SHP77 (cell line): ENCODE measurements at places on chromosomes 4 and X.

GRCh38 chrX:23497919-23498318 lies 163.3 kb downstream of the PTCHD1 start:
- DNase-seq, result no peak

GRCh38 chr4:141905751-141906150 lies 269.4 kb downstream of the IL15 start:
- DNase-seq, result no peak

GRCh38 chr4:42906891-42907759 lies 14.6 kb downstream of the GRXCR1 start:
- DNase-seq, result peak; percentile 1

DNA sequence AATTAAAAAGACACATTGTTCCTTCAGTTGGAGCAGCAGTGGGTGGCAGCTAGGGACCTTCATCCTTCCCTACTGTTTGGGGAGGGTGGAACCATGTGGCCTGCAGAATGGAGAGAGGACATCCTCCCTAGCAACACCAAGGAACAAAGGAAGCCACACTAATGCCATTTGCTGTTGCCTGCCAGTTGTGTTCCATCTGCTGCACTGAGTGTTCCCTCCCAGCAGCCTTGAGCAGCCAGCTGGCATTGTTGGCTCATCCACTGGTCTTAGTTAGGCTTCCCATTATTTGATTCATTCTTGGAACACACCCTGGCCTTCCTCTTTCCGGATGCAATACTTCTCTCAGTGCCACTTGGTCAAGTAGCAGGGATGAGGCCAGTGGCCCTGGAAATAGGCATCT lies 25.0 kb upstream of the HMGB3 start:
- peak; percentile 29 for DNase-seq

- no peak for DNase-seq
These were observed 78.8 kb upstream of the PLAC1 start for GRCh38 chrX:134737061-134737460.

- no peak for DNase-seq
These were observed 1.2 kb downstream of the SLC39A8 start for GRCh38 chr4:102343964-102344519.

GRCh38 chr4:124941267-124941666 lies 228.7 kb upstream of the ANKRD50 start:
- no peak for DNase-seq

DNA sequence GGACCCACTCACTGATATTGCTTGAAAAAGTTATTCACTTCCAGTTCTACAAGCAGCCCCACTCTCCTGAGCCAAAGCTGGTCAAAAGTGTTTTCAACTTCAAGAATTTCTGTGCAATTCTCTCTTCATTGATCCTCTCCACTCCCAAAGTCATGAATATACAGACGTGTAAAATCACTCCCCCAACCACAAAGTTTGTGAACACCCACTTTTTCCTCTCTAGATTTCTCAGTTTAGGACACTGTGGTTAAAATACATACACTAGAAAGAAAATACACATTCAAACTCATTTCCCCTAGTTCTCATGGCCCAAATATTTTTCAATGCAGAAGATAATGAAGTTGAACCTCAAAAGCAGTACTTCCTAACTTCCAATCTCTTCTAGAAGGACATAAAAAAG lies 116.3 kb downstream of the MSN start:
- DNase-seq, result no peak

- DNase-seq, result no peak
These were observed 63.7 kb upstream of the CD99 start for GRCh38 chrX:2627272-2627867.

- no peak for DNase-seq
These were observed 1.4 kb downstream of the ZNF185 start for GRCh38 chrX:152899111-152899873.

- no peak for DNase-seq
These were observed 34.2 kb upstream of the SULT1E1 start for GRCh38 chr4:69894186-69894585.

DNA sequence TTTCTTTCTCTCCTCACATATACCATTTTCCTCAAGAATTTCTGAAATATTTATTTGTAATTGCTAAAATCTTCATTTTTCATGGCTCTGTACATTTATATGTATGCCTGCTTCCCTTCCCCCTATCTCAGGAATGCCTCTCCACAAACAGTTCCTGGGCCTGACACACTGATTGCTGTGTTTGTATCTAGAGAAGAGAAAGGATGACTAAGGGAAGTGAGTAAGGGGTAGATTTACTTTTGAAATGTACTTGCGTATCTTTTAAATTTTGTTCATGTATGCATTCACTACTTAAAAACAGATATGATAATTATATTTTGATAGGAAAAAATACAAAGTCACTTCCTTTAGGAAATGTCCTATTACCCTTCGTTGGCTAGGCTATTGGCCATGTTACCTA lies 790.8 kb downstream of the PCDH18 start:
- DNase-seq, result no peak

- DNase-seq, result no peak
These were observed 44.9 kb downstream of the HAND2 start for GRCh38 chr4:173485164-173485563.

DNA sequence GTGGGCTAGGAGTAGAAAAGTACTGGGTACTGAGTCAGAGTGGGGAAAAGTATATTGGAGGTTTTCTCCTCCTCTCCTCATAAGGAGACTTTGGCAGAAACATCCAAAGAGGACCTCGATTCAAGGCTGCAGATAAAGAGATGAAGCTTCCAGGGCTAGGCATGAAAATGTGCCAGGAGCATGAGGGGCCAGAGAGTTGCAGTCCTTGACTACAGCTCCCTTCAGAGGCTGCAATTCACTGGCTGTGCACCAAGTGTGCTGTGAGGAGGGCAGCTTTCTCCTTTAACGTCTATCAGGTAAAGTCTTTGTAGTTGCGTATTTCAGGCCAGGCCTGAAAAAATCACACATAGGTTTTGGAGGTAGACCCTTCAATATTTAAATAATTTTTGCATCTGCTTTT lies 174.9 kb upstream of the VEGFC start:
- no peak for DNase-seq

GRCh38 chr4:60078984-60079383 lies 1121.1 kb upstream of the ADGRL3 start:
- no peak for DNase-seq

DNA sequence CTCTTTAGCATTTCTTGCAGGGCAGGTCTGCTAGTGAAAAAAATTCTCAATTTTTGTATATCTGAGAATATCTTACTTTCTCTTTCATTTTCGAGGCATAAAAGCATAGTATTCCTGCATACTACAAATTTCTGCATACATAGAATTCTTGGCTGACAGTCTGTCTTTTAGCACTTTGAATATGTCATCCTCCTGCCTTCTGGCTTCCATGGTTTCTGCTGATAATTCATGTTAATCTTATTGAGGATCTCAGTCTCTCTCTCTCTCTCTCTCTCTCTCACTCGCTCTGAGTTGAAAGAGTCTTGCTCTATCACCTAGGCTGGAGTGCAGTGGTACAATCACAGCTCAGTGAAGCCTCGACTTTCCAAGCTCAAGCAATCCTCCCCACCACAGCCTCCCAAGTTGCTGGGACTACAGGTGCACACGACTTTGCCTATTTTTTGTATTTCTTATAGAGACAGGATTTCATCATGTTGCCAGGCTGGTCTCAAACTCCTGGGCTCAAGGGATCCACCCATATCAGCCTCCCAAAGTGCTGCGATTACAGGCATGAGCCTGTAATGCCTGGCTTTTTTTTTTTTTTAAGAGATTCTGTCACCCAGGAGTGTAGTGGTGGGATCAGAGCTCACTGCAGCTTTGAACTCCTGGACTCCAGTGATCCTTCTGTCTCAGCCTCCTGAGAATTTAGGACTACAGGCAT lies 161.3 kb downstream of the FNIP2 start:
- DNase-seq, result no peak

GRCh38 chrX:45505214-45505613 lies 304.5 kb upstream of the DIPK2B start:
- no peak for DNase-seq

- DNase-seq, result no peak
These were observed 66.3 kb downstream of the CRMP1 start for GRCh38 chr4:5826437-5827107.

GRCh38 chr4:26574563-26574962 lies 9.3 kb upstream of the TBC1D19 start:
- DNase-seq, result no peak

GRCh38 chrX:129193357-129193756 lies 329.9 kb downstream of the SMARCA1 start:
- DNase-seq, result peak; percentile 37

GRCh38 chr4:88439161-88439760 lies 17.7 kb upstream of the HERC5 start:
- no peak for DNase-seq

DNA sequence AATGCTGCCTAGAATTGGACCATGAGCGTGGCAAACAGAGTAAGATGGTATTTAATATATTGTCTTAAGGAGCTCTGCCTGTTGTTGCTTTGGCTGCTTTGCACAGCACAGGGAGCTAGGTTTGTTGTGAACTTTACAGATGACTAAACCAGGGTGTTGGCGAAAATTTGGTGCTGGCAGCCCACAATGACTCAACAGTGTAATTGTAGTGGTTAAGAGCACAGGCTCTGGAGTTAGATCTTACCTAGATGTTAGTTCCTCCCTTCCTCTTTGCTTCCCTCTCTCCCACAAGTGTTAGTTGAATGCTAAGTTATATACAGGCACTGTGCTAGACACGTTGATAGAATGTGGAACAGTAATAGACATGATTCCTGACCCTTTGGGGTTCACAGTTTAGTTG lies 128.9 kb upstream of the TRPC5 start:
- DNase-seq, result no peak

- DNase-seq, result no peak
These were observed 63.5 kb downstream of the DCLK2 start for GRCh38 chr4:150141756-150142155.

- DNase-seq, result no peak
These were observed 677 bp upstream of the CENPC start for GRCh38 chr4:67546004-67546356.

GRCh38 chr4:15412461-15412860 lies 15.4 kb upstream of the C1QTNF7 start:
- no peak for DNase-seq

DNA sequence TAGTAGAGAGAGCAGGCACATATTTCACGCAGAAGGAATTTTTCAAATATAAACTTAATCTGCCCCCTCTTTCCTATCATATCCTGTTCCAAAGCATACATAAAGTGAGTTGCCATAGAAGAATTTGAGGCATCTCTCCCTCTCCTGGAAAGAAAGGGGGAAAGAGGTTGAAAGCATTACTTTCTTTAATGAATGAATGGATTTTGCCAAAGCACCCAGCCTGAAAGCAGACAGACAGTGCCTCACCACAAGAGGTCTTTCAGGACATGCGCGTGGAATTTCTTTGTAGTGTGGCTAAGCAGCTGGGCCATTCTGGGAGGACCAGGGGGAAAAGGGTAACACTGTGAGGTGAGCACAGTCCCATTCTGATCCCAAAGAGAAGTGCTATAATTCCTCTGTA lies 651.4 kb downstream of the IQCM start:
- no peak for DNase-seq

- DNase-seq, result peak; percentile 8
These were observed 618 bp downstream of the DDX3X start for GRCh38 chrX:41334363-41335197.

- DNase-seq, result no peak
These were observed 7.0 kb downstream of the HERC3 start for GRCh38 chr4:88599298-88599697.

DNA sequence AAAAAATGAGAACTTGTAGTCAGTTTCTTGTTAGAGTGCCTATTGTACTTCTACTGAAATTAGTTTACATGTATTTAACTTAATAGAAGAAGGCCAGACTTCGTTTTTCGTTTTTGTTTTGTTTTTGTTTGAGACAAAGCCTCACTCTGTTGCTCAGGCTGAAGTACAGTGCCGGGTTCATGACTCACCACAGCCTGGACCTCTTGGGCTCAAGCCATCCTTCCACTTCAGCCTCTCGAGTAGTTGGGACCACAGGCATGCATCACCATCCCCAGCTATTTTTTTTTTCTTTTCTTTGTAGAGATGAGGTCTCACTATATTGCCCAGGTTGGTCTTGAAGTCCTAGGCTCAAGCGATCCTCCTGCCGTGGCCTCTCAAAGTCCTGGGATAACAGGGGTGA lies 793.9 kb downstream of the ADGRL3 start:
- DNase-seq, result no peak

GRCh38 chrX:150615356-150615755 lies 46.9 kb downstream of the MTM1 start:
- no peak for DNase-seq

- DNase-seq, result no peak
These were observed 63.8 kb downstream of the PTPN13 start for GRCh38 chr4:86657910-86658309.

DNA sequence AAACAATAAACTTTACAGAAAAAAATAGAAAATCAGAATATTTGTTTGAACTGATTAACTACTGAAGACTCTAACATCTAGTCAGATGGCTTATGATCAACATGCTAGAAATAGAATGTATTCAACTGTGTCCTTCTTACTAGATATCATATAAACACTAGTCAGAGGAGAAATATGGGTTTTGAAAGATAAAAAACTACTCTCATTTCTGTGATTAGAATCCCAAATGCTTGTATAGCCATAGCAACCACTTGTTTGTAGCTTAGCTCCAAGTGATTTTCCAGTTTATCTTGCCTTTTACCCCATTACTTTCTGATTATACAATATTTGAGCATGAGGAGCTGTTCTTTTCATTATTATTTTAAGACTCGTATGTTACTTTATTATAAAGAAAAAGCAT lies 31.2 kb downstream of the USP38 start:
- DNase-seq, result no peak

GRCh38 chrX:43467608-43468234 lies 188.4 kb upstream of the MAOA start:
- DNase-seq, result no peak

DNA sequence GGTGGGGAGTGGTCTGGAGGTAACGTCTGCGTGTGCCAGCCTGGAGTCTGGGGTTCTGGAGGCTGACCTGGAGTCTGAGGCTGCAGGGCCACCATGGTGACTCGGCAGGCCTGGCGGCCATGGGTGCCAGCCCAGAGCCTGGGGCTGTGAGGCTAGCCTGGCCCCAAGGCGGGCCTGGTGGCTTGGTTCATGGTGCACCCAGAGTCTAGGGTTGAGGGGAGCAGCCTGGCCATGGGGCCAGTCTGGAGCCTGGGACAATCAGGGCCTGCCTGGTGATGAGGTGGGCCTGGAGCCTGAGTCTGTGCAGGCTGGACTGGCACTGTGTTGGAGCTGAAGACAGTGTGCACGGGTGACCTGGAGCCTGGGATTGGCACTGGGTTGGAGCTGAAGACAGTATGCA lies 64.9 kb downstream of the CXorf49B start:
- DNase-seq, result no peak

- no peak for DNase-seq
These were observed 77.9 kb downstream of the APBB2 start for GRCh38 chr4:41136456-41136855.

DNA sequence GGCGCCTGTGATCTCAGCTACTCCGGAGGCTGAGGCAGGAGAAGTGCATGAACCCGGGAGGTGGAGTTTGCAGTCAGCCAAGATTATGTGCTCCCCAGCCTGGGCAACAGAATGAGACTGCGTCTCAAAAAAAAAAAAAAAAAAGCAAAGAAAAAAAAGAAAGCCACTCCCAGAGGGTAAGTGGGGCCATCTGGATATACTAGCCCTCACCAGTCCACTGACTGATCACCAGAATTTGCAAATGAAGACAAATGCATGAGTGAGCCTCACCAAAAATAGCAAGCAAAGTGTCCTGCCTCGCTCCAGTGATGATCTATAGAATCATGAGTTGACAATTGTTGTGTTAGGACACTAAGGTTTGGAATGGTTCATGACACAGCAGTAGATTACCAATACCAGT lies 47.6 kb downstream of the ZFP42 start:
- no peak for DNase-seq
